HEK293T (cell line): ENCODE measurements at places on chromosomes 12 and 14.

- peak; percentile 31 for DNase-seq
These were observed 502 bp downstream of the ITGA5 start for GRCh38 chr12:54418441-54419087.

DNA sequence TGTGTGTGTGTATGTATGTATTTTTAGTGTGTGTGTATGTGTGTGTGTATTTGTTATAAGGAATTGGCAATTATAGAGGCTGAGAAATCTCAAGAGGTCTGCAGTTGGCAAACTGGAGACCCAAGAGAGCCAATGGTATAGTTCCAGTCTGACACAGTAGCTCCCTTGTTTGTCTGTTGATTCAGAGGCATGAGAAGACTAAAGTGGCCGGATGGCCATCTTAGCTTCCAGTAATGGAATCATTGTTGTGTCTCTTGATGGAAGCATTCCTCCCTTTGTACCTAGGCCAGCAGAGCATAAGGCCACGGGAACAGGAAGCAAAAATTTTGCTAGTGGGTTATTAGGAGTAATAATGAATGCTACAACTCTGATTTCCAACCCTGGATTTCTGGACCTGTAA, 460.6 kb downstream of the TMTC2 start:
- DNase-seq = no peak

DNA sequence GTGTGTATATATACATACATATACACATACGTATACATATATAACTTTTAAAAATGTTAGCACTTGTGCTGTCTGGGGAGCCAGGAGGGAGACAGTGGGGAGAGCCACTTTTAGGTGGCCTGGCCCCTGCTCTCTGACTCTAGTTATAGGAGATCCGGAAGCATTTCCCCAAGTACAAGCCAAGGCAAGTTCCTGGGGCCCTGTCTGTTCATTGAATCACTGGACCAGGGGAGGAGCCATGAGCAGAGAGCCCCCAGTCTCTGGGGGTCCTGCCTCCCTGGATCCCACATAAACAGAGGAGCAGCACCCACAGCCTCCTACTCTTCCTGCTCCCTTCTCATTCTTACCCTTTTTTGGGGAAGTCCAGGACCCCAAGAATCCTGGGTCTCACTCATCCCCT, 45.4 kb upstream of the TMED10 start:
- DNase-seq = no peak

DNA sequence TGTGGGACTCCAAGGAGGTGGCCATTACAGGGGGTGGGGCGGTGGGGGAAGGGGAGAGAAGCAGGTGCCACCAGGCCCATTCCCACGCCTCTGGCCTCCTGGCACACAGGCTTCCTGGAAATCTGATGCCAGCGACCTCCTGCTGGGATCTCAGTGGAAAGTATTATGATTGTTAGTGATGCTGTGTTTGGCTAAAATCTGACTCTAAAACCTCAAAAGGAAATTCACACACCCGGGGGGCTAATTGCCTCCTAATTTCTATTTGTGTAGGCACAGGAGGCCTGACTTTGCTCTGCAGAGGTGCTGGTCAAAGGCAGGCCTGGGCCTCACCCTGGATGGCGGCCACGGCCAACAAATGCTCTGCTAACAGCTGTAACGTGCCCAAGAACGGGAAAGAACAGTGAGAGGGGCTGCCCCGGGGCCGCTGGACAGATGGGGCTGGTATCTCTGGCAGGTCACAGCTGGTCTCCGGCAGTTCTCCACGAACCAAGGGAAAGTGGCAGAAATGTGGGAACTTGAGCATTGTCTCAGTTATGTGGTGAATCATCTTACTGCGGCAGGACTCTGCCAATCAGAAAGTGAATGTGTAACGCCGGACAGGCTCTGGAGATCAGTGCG, 14.3 kb downstream of the FAM181A start:
- no peak for DNase-seq

DNA sequence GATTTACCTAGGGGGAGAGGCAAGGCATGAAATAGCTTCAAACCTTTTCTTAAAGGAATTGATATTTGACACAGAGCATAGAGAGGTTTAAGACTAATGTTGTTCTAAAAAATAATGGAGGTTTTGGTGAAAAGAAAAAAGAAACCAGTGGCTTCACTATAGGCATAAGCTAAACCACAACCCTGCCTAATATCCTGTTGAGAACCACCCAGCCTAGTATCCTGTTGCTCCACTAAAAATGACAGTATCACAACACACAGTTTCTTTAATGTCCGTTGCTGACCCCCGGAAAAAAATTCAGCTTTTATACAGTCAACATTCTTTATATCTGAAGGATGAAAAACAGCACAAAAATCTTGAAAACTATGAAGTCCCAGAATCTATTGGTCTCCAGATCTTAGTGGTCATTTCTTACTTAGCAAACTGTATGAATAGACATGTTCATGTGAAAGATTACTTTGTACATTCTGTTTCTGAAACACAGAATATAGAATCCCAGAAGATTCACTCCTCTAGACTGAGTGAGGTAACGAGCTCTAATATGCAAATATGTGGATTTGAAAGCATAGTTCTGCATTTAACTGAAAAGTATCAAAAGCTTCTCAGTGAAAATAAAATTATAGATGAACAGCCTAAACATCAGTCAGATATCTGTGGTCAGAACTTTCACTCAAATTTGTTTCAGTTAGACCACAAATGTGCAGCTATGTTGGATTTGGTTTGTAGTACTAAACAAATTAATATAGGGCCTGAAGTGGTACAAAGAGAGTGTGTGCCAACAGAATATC, 40.5 kb downstream of the GALC start:
- no peak for DNase-seq

- no peak for DNase-seq
These were observed 175.3 kb downstream of the TSPAN9 start for GRCh38 chr12:3252450-3252891.

- no peak for DNase-seq
These were observed 8.5 kb downstream of the C12orf75 start for GRCh38 chr12:105338966-105339365.

GRCh38 chr12:87311206-87311605, 718.0 kb downstream of the C12orf50 start:
- no peak for DNase-seq

GRCh38 chr12:92438641-92439419, 264.0 kb upstream of the PLEKHG7 start:
- DNase-seq = no peak

GRCh38 chr12:130832561-130833209, 6.4 kb downstream of the STX2 start:
- DNase-seq = no peak
